Trophoblast cell (in vitro differentiated cells and primary cell): ENCODE measurements at places on chromosomes 6 and 20.
A peak's percentile ranks its signal among the peaks of the same experiment; 100 is the strongest.

- DNase-seq = no peak
Observed at GRCh38 chr6:36098920-36099647, 31.2 kb upstream of the MAPK13 start.

DNA sequence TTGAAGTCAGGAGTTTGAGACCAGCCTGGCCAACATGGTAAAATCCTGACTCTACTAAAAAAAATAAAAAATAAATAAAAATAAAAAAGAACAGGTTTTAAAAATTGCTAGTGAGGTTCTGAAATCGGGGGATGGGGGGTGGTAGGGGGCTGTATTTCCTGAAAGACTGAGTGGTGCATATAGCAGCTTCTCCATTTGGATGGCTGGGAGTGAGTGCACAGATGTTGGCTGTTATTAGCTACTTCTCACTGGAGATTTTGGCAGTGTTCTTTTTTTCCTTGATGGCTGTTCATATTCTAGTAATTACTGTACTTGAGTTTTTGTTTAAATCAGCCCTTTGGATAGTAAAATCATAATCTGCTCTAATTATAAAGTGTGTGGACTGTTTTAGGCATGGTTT lies 79.8 kb downstream of the RTN4IP1 start:
- no peak for DNase-seq

- peak; percentile 96 for DNase-seq
Observed at GRCh38 chr6:158730541-158730907, 80.7 kb downstream of the SYTL3 start.

DNA sequence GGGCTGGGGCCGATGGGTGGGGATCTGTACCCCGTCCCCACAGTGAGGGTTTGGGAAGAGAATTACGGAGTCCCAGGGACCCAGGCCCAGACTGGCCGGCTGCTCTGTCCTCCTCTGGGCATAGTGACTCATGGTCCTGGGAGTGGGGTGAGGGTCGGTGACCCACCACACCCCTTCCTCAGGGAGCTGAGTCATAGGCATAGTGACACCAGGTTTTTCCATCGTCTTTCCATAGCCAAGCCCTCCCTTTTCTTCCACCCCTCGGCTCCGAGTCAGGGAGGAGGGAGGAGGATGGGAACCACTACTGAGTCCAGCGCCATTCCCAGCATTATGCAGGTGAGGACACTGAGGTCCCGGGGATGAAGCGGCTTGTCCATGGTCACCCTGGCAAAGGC lies 8.9 kb downstream of the CYP21A2 start:
- DNase-seq = no peak

- DNase-seq = no peak
Observed at GRCh38 chr6:5403609-5404008, 142.3 kb downstream of the FARS2 start.

DNA sequence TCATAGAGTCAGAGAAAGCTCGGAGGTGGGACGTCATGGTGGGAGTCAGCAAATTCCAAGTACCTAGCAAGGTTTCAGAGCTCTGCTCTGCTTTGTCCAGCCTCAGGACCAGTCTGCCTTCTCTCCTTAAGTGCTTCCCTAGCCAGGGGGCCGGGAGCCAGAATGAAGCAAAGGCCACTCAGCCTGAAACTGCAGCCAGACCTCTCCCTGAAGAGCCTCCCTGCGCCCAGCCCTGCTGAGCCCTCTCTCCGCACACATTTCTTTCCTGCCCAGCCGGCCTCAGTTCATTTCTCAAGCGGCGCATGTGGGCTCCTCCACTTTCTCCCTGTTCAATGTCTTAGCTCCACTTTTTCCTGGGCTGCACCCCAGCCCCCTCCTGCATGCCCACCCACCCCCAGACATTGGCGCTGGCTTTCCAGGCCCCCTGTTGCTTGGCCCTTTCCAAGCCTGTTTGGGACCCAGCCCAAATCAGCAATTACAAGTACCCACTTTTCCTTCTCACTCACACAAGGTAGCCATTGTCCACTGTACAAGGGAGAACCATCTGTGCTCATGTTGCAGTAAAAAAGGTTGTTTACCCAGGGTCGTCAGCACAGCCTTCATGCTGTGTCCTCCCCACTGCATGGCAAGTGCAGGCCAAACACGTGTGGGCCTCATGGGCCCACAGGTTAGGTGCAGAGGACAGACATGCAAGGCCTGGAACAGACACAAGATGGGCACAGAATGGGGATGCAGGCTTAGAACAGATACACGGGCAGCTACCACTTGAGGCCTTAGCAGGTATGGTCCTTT lies 147.1 kb downstream of the MRPL14 start:
- no peak for DNase-seq

GRCh38 chr6:75306064-75306463 lies 21.5 kb upstream of the TMEM30A start:
- no peak for DNase-seq

GRCh38 chr6:46291275-46291633 lies 120.5 kb upstream of the ENPP5 start:
- DNase-seq = no peak

GRCh38 chr6:46103441-46104115 lies 26.2 kb upstream of the ENPP4 start:
- DNase-seq = no peak

GRCh38 chr20:44448753-44449546 lies 26.7 kb upstream of the TTPAL start:
- no peak for DNase-seq

DNA sequence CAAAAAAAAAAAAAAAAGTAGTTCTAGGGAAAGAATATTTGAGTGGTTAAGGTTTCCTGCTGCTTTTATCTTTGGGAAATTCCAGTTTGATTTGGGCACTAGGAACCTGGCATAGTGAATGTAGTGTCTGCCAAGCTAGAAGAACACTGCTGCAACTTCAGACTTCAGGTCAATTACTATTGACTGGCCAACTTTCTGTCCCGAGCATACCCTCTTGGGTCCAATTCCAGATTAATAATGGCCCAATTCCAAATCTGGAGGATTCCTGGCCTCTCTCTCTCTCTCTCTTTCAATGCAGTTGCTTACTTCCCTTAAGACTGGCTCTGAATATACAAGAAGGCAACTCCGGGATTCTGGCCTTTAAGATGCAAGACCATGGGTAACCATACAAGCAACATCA lies 74.9 kb downstream of the ANKEF1 start:
- DNase-seq = no peak

- peak; percentile 29 for DNase-seq
Observed at GRCh38 chr6:100573166-100573565, 108.4 kb upstream of the SIM1 start.

DNA sequence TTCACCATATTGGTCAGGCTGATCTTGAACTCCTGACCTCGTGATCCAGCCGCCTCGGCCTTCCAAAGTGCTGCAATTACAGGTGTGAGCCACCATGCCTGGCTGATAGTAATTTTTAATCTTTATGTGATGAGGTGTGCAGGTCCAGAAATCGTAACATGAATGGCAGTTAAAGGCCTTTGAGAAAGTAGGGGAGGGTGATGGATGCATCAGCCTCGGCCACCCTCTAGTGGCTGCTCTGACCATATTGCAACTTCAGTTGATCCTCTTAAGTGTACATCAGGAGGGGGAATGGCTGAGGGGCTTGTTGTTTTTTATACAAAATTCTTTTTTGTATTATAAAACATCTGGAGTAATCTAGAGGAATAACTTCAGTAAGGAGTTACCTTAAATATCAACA lies 193.0 kb downstream of the ZFAND3 start:
- peak; percentile 32 for DNase-seq

GRCh38 chr6:137097526-137097925 lies 52.8 kb upstream of the IL20RA start:
- no peak for DNase-seq

GRCh38 chr20:51218603-51219002 lies 195.7 kb upstream of the KCNG1 start:
- no peak for DNase-seq
